ENCODE measurements at places on chromosomes 12 and 14.
A peak's percentile ranks its signal among the peaks of the same experiment; 100 is the strongest.

DNA sequence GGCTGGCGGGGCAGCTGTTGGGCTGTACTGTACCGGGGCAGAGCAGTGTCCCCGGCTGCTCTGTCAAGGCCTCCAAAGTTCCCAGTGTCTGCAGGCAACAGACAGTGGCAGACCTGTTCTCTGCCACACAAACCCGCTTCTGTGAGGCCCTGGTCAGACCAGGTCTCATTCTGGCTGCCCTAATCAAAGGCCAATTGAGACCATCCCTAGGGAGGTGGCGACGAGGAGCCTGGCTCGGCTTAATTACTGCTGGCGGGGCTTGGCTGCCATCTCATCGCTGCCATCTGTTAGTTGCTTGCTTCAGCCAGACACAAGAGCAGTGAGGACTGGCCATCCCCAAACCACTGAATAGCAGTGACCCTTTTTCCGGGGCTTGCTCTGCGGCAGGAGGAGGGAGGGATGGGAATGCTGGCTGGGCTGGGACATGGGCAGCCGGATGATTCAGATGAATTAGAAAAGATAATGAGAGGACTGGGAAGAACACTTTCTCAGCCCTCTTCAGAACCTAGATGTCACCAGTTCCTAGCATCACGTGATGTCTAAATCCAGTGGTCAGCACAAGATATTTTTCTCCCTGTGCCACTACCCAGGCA lies 24.5 kb downstream of the ERG28 start:
- no peak for DNase-seq

GRCh38 chr12:31801872-31802271 lies 73.1 kb upstream of the AMN1 start:
- DNase-seq, result no peak

DNA sequence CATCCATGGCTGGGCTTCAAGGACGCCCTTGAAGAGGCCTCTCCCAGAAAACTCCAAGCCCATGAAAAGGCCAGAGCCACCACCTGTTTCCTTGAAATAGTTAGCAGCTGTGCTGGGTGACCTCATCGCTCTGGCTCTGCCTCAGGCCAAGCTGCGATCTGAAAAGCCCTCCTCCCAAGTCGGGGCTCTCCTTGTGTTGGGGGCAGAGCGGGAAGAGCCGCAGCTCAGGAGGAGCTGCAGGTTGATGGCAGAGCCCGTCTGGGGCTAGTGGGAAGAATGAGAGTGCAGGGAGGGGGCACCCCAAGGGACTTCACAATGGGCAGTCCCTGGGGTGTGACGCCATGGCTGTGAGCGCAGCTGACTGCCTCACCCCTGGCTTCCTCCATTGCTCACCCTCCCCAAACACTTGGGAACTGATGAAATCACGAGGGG lies 50.0 kb upstream of the STON2 start:
- DNase-seq, result no peak

DNA sequence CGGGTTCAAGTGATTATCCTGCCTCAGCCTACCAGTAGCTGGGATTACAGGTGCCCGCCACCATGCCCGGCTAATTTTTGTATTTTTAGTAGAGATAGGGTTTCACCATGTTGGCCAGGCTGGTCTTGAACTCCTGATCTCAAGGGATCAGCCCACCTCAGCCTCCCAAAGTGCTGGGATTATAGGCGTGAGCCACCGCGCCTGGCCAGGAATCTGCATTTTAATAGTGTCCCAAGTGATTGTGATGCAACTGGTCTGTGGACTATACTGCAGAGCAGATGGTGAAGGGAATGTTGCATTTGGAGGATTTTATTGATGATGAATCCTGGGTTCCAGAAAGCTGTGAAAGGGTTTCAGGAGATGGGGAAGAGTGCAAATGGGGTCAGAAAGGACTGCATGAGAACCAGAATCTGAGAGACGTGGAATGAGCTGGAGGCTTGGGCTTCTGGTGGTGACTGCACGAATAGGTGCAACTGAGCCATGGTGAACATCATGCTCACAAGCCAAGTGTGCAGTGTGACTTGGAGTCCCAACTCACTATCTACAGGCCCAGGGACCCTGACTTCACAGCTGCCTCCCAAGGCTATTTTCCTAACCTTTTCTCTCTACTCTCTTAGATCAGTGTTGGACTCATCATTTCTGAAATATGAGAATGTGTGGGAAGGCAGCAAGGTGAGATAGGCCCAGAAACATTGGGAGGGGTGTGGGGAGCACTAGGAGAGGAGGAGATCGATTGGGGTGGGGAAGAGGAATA lies 4.5 kb downstream of the RPS26 start:
- DNase-seq, result no peak

GRCh38 chr14:81386290-81386745 lies 13.8 kb downstream of the STON2 start:
- no peak for DNase-seq

DNA sequence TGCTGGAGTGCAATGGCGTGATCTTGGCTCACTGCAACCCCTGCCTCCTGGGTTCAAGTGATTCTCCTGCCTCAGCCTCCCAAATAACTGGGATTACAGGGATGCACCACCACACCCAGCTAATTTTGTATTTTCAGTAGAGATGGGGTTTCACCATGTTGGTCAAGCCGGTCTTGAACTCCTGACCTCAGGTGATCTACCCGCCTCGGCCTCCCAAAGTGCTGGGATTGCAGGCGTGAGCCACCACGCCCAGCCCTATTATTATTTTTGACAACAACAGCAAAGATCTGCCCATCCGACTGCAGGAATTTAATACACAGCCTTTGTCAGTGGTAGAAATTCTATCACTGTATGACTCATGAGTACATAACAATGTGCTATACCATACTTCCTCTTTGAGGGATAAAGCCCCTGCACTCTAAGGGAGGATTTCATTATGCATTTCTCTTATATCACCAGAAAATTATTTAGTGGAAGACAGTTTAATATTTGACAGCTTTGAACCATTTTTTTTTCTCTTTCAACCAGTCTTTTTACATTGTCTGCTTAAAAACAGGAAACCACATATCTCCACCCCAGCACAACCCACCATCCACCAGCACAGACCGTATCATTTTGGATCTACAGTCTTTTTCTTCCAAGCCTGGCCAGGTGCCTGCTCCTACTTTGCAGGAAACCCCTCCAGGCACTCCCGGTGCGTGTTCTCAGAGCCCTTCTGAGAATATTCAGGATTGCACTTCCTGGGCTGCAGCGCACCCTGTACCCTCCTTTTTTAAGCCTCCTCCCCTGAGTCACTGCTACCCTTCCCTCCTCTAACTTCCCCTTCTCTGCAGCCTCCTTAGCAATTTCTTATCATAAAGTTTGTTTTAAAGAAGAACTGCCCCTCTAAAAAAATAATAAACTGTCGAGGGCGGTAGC lies 594 bp downstream of the ARHGDIB start:
- peak; percentile 65 for DNase-seq

DNA sequence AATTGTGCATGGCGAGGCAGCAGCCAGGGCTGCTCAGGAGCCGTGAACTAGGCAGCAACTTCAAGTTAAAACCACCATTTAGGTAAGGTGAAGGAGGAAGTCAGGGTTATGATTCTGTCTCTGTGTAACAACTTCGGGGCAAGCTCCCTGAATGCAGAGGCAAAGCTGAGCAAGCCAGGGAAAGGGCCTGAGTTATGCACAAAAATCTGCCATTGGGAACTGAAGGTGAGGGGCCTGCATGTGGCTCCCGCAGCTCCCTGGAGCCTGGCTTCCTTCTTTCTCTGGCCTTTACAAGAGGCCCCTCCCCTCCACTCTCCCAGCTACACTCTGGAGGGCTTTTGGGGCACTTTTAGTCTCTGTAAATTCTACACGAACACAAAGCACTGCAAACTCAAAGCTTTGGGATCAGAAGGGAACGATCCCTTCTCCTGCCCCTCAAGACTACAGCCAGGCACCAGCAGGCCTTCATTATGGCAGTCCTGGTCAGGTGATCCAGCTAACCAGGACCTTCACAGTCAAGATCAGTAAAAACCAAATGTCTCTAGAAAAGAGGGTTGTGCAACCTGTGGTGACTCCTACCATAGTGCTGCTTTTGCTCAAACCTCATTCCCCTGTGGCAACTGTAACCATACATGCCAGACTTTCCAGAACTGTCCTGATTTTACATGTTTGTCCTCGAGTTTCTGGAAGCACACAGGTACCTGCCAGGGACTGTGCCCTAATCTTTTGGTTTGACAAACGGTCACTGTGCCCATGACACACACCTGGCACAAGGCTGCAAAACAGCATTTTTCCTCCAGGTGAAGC lies 67.2 kb upstream of the PTGR2 start:
- DNase-seq, result no peak

GRCh38 chr12:127987199-127987901 lies 279.6 kb upstream of the TMEM132C start:
- DNase-seq, result no peak

- no peak for DNase-seq
Measured at GRCh38 chr12:61797266-61797665, 462.9 kb upstream of the USP15 start.
